ENCODE measurements at places on chromosomes 11 and 22. TPM values are rescaled to one million over a fixed set of nuclear protein-coding genes. Genes with fewer than 3 reads are reported as not detected.

Gene C11orf42
- not detected for polyA plus RNA-seq

DNA sequence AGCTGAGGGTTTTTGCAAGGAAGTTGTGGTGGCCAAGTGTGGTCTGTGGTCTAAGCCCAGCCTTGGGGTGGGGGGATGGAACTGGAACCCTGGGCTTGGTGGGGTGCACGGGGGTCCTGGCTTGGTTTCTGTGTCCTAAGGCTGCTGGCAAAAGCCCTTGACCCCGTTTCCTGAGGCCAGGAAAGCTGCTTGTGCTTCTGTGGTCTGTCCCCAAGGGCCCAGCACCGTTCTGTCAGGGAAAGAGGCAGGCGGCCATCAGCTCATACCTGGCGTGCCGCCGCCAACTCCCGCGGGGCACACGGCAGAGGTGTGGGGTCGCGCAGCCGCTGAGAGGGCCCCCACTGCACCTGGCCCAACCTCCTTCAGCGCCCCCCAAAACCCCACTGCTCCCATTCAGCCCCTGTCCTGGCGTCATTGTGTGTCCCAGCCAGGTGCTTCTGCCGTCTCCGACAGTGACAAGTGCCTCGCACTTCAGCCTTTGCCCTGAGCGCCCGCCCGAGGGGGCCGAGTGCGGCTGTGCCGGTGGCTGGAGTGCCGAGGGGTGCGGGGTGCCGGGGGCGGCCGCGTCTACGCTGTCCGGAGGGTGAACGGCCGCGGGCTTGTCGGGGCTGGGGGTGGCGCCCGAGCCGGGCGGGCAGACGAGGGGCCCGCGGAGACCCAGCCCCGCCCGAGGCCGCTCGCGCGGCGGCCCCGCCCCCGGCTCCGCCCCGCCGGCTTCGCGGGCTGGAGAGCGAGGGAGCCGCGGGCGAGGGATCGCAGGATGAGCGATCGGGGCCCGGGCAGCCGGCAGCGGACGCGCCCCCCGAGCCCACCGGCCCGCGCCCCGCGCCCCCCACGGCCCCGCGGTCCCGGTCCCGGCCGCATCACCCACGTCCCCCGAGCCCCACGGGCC is at the start of gene CNIH2:
Gene CNIH2, plus strand, starts transcription at position 705 of the 892 bp plus-strand sequence. CDS start 282 bp downstream, outside the sequence.
- DNase-seq, result peak; percentile 56

GRCh38 chr11:124479561-124479960 is 34.1 kb upstream of the OR8B8 start:
- no peak for DNase-seq

GRCh38 chr11:8838248-8838647 is 72.7 kb upstream of the AKIP1 start:
- no peak for DNase-seq

DNA sequence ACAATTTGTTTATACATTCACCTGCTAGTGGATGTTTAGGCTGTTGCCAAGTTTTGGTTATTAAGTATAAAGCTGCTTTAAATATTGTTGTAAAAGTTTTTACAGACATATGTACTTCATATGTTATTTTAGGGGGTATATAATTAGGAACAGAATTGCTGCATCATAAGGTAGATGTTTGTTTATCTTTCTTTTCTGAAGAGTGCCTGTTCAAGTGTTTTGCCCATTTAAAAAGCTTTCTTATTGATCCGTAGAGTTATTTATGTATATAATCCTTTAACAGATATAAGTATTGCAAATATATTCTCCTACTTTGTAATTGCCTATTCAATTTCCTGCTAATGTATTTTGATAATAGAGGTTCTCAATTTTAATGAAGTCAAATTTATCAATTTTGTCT is 11.3 kb upstream of the CCDC81 start:
- no peak for DNase-seq

All from A549 (cell line).